ENCODE measurements at places on chromosomes 6 and 20.

DNA sequence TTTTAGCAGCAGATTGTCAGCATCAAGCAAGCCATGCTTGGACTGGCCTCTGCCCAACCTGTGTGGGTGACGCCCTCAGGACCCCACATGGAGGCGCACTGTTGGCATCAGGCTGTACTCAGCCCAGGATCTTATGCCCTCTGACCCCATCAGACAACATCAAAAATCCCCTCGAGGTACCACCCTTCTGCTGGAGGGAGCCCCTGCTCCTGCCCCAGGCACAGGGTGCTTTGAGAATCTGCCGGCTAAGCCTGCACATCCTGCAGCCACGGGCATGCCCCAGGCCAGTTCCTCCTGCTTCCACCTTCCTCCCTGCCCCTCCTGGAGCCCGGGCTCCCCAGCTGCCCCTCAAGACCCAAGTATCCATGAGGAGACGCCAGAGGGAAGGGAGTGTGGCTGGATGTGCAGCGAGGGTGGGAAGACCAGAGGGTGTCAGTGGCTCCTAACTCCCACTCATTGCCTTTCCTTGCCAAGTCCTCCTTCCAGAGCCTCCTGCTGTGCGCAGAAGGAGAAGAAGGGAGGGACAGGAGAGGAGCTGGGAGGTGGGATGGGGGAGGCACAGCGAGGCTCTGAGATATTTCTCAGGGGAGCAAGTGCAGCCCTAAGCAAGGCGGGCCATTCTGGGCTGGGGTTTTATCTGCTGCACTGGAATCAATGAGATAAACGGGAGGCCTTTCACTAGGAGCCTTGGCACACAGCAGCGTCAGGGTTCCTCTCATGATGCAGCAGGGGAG is 77.4 kb upstream of the CST7 start:
- H3K36me3 ChIP-seq, result no peaks in the 10 kb centered on the region
- H3K27me3 ChIP-seq, result no peaks in the 10 kb centered on the region
- no peak overlapping the region for H3K27ac ChIP-seq

GRCh38 chr6:111339294-111339693 is 143.7 kb downstream of the REV3L start:
- H3K27ac ChIP-seq, result no peak overlapping the region
- H3K4me3 ChIP-seq, result no peak overlapping the region
- H3K4me1 ChIP-seq, result peaks cover 5% of the 10 kb centered on the region
- H3K36me3 ChIP-seq, result peaks cover 18% of the 10 kb centered on the region
- no peaks in the 10 kb centered on the region for H3K27me3 ChIP-seq
- DNase-seq, result no peak

DNA sequence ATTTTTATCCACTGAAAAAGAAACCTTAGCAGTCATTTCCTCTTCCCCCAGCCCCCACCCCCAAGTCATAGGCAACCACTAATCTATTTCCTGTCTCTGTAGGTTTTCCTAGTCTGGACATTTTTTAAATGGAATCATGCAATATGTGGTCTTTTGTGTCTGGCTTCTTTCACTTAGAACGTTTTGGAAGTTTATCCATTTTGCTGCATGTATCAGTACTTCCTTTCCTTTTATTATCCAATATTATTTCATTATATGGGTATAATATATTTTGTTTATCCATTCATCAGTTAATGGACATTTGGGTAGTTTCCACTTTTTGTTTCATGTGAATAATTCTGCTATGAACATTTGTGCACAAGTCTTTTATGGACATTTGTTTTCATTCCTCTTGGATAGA is 99.3 kb upstream of the BMP5 start:
- peaks cover 1% of the 10 kb centered on the region for H3K4me1 ChIP-seq
- H3K4me3 ChIP-seq, result no peak overlapping the region
- DNase-seq, result no peak
- no peaks in the 10 kb centered on the region for H3K27me3 ChIP-seq

DNA sequence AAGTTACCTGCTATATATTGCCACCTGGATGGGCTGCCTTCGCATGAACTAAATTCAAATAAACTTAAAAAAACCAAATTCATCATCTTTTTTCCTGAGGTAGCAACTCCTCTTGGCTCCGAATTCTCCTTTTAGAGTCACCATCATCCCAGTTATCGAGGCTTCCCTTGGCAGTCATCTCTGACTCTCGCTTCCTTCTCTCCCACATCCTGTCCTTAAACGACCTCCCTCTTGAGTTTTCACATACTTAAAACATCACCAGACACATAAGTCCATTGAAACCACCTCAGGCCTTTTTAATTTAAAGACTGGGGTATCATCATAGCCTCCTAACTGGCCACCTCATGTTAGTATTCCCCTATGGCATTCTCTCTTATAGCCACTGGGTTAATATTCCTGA is 296.1 kb upstream of the FLRT3 start:
- no peaks in the 10 kb centered on the region for H3K27me3 ChIP-seq
- no peak for DNase-seq
- no peaks in the 10 kb centered on the region for H3K4me1 ChIP-seq
- no peaks in the 10 kb centered on the region for H3K36me3 ChIP-seq
- H3K27ac ChIP-seq, result no peak overlapping the region

DNA sequence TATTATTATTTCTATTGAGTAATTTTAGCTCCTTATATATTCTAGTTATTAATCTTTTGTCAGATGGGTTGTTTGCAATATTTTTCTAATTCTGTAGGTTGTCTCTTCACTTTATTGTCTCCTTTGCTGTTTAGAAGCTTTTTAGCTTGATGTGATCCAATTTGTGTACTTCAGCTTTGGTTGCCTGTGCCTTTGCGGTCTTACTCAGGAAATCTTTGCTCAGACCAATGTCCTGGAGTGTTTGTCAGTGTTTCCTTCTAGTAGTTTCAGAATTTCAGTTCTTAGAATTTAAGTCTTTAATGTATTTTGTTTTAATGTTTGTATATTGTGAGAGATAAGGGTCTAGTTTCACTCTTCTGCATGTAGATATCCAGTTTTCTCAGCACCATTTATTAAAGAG is 916.0 kb upstream of the EYS start:
- no peak overlapping the region for H3K27ac ChIP-seq
- no peaks in the 10 kb centered on the region for H3K27me3 ChIP-seq
- H3K36me3 ChIP-seq, result no peaks in the 10 kb centered on the region
- H3K4me1 ChIP-seq, result no peaks in the 10 kb centered on the region
- DNase-seq, result no peak
- no peak overlapping the region for H3K4me3 ChIP-seq

DNA sequence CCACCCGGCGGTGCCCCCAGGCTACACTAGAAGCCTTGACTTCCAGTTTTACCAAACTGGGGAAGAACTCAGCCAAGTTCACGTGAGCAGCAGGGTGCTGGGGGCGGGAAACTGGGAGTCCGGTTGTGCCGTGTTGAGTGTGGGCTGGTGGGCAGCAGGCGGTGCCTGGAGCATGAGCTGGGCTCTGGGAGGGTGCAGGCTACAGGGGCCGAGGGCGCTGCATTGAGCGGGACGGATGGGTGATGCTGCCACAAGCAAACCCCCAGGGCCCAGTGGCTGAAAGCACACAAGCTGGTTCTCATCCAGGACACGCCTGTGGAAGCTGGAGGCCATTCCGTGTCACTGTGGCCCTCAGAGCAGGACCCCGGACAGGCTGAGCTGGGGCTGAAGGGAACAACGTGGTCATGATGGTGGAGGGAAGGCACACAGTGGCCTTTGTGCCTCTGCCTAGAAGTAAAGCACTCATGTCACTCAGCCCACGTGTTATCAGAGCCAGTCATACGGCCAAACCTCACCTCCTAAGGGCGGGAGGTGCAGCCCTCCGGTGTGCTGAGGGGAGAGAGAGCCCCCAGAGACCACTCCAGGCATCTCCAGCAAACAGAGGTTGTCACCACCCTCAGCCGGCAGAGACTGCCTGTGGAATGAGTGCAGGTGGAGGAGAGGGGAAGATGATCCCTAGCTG is 29.5 kb downstream of the RBM38 start:
- peaks cover 7% of the 10 kb centered on the region for H3K27me3 ChIP-seq
- H3K4me3 ChIP-seq, result no peak overlapping the region
- no peak for DNase-seq

All from progenitor cell of endocrine pancreas (in vitro differentiated cells).